NCI-H1092 treated with DMSO at 0.1 percent for 48 hours (cell line): ENCODE measurements at places on chromosomes 2 and 18.

- no peak for DNase-seq
Measured at GRCh38 chr2:88058191-88058590, 2.6 kb upstream of the KRCC1 start.

DNA sequence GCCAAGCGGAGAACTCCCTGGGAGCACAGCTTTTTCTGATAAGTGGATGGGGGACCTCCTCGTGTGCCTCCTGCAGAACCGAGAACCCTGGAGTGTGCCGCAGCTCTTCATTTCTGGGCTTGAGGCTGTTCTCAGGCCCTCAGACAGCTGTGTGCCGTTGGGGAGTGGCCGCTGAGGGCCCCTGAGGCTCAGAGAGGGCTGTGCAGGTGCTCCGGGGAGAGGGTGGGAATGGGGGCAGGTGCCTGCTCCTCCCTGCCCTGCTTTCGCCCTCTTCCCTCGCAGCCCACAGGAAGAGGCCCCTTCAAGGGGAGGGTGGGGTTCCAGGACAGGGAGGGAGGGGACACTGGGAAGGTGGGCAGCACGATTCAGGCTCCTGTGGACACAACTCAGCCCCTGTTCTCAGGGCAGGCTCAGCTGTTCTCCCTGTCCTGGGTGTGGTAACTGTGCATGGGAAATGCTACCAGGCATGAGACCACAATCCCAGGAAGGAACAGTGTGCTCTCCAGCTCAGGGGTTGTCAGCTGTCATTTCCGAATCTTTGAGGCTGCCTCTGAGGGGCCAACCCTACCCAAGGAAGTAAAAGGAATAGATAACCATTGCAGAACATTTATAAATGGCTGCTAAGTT is 11.3 kb downstream of the LCT start:
- no peak for DNase-seq

- DNase-seq, result no peak
Measured at GRCh38 chr2:171509945-171510731, 12.1 kb upstream of the CYBRD1 start.

GRCh38 chr18:47050468-47050867 is 15.0 kb upstream of the ELOA2 start:
- peak; percentile 35 for DNase-seq

- DNase-seq, result peak; percentile 3
Measured at GRCh38 chr2:162538967-162539366, 195.0 kb downstream of the GCA start.

DNA sequence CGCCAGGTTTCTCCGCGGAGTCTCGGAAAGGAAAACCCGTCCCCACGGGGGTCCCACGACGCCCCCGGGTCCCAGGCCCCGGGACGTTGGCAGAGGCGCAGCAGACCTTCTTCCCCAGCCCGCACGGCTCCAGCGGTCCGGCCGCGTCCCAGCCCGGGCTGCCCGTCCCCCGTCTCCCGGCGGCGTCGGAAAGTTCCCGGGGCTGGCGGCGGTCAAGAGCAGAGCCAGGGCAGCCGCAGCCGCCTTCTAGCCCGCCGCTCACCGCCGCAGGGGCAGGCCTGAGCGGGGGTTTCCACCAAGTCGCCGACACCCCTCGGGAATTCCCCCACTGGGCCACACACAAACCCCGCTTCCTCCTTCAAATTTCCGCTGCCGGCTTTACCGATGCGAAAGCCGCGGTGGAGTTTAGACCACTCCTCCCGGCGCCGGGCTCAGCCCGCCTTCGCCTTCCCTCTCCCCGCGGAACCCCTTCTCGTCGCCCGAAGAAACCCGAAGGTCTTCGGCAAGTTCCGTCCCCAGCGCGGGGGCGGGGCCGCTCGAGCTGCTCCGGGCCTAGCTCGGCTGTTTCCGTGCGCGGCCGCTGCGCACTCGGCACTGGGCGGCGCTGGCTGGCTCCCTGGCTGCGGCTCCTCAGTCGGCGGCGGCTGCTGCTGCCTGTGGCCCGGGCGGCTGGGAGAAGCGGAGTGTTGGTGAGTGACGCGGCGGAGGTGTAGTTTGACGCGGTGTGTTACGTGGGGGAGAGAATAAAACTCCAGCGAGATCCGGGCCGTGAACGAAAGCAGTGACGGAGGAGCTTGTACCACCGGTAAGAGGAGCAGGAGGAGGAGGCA is at the start of gene CREB1:
Gene CREB1, plus strand, starts transcription at position 633 of the 830 bp plus-strand sequence. CDS start 25,674 bp downstream, outside the sequence.
- DNase-seq, result peak; percentile 92

GRCh38 chr2:237754626-237755248 is 43.8 kb upstream of the RBM44 start:
- no peak for DNase-seq

GRCh38 chr18:54830866-54831265 is 2.6 kb downstream of the RAB27B start:
- DNase-seq, result no peak

GRCh38 chr2:201513271-201513670 is 61.7 kb downstream of the STRADB start:
- no peak for DNase-seq

DNA sequence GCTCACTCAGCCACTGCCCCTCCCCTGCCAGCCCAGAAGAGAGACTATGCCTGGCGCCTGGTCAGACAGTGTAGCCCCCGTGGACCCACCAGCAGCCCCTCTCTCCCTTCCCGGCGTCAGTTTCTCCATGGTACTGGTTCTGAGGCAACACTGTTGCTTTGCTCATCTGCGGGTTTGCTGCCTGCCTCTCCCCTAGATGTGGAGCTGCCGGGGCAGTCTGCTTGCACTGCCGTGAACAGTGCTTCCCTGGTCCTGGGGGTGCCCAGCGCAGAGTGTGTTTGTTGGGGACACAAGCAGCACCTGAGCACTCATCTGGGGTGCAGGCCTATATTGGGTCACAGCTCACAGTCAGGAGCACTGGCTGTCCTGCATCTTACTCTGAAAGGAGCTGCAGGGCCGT is 309.9 kb downstream of the NDUFA10 start:
- no peak for DNase-seq
